Right renal cortex interstitium (tissue), 3 donors: ENCODE measurements at places on chromosomes 3 and 15. TPM values are rescaled to one million over a fixed set of nuclear protein-coding genes. Genes with fewer than 3 reads are reported as not detected.
A peak's percentile ranks its signal among the peaks of the same experiment; 100 is the strongest.

DNA sequence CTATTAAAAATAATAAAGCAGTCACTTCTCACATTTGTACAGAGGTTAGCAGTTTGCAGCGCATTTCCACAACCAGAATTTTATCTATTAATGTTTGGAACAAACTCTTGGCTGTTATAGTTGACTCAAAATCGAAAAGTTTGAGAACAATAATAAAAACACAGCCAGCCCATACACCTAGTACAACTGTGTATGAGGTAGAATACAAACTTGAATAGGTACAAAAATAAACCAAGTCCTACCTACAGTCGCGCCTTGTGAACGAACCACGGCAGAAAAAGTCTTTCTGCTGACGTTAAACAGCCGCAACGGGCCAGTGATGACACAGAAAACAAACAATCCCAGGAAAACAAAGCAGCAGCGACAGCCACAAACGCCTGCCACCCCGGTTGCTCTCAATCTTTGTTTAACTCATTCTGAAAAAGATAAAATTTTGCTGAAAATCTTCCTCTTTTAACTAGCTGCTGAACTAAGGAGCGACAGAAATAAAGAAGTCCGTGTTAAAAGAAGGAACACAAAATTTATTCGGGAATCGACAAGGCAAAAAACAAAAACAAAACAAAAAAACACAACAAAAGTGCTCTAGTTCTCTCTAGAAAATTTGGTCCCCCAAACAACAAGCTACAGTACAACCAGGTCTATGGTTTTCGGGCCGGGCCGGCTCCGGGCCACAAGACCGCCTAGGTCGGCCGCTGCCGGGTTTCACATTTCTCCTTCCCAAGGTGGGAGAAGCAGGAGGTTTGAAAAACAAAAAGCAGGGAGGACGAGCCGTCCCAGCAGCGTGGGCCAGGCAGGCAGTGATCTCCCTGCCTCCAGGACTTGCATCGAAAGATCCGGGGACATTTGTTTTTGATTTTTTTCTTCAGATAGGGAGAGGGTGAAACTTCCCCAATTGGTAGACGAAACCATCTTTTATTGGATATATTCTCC, 2.9 kb downstream of the FOXL2 start:
- DNase-seq = no peak

Gene EPHB1
- polyA plus RNA-seq = 5.0 TPM

GRCh38 chr3:152019508-152019907, 146.1 kb downstream of the SUCNR1 start:
- no peak for DNase-seq

- DNase-seq = peak; percentile 19
Measured at GRCh38 chr3:83523470-83524073, 1435.2 kb upstream of the CADM2 start.

- no peak for DNase-seq
Measured at GRCh38 chr3:15217841-15218267, 11.8 kb downstream of the CAPN7 start.

DNA sequence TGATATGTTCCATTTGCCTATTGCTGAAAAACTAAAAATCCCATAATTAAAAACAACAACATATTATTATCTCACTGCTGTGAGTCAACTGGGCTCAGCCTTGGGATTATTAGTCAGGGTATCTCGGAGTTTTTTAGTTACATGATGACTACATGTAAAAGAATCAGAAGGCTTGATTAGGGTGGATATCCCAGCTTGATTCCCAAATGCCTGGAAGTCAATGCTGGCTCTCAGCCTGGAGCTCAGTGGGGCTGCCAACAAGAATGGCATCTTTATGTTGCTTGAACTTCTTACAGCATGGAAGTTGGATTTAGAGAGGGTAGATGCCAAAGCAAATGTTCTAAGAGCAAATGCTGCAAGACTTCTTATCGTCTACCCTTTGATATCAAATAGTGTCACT, 278.5 kb downstream of the PLOD2 start:
- DNase-seq = no peak

- DNase-seq = no peak
Measured at GRCh38 chr15:23467110-23467600, 20.1 kb upstream of the GOLGA6L2 start.

- DNase-seq = no peak
Measured at GRCh38 chr15:60385620-60386552, 11.9 kb downstream of the ANXA2 start.

DNA sequence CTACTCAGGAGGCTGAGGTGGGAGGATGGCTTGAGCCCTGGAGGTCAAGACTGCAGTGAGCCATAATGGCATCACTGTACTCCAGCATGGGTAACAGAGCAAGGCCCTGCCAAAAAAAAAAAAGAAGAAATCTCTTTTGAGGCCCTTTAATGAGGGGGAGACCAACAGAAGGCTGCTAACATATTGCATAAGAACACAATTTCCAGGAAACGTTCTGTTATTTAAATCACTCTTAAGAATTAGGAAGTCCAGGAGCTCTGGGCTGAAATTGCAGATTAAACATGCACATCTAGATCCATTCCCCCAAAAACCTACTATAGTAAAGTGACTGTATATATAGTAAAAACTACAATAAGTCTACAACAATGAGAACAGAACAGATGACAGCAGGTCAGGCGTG, 16.1 kb upstream of the BLM start:
- DNase-seq = no peak

Gene CCDC13
- polyA plus RNA-seq = 2.4 TPM

Gene GNAT1
- polyA plus RNA-seq = not detected

DNA sequence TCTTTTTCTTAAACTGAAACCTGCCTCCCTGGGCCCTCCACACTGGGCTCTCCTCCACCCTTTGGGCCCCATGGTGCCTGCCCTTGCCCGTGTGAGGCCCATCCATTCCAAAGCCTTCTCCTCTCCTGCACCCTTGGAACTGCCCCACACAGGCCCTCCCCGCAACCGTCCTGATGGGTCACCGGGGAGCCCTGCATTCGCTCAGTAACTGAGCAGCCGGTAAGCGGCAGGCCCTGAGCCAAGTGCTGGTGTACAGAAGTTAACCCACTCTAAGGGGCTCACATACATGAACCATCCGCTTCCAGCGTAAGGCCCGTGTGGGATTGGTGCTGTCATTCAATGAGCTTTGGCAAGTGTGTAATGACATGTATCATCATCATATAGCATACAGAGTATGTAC, 5.4 kb upstream of the LRRC15 start:
- no peak for DNase-seq

GRCh38 chr3:11346416-11346815, 74.2 kb downstream of the ATG7 start:
- DNase-seq = no peak

Gene ZPLD1
- 0.79 TPM for polyA plus RNA-seq

DNA sequence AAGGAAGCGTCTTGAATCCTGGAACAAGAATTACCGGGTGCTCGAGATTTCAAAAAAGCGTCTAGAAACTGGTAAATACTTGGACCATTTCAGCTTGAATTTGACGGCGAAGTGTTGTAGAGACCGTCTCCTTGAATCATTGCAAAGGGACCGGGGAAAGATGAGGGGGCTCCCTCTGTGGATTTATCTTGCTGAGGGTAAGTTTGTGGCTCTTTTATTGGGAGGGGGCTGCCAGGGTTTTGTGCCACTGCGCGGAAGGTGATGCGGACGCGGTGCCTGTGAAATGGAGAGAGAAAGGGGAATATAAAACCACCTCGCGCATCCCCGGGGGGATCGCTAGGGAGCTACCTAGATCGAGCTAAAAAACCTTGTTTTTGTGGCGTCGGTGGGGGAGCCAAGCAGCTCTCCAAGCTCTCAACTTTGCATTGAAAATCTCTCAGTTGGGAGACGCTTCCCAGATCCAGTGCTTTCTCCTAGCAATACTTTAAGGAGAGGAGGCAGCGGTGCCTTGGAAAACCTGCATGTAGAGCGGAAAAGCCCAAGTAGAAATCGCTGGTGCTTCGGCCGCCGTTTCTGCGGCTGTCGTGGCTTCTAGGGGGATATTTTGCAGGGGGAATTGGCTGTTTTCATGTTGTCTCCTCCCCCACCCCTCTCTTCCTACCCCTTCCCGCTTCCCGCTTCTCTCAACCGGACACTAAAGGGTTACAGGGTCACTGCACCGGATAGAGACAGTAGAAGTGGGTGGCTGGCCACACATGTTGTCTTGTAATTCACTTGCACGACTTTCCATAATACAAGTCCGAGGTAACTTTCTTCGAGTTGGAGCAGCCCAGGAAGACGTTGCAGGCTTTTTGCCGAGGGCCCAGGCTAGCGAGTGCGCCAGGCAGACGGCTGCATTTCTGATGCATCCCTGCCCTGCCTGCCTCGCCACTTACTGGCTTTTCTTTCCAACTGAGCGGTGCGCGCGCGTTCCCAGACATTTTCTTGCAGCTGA, 187.6 kb downstream of the NLGN1 start:
- DNase-seq = peak; percentile 29

DNA sequence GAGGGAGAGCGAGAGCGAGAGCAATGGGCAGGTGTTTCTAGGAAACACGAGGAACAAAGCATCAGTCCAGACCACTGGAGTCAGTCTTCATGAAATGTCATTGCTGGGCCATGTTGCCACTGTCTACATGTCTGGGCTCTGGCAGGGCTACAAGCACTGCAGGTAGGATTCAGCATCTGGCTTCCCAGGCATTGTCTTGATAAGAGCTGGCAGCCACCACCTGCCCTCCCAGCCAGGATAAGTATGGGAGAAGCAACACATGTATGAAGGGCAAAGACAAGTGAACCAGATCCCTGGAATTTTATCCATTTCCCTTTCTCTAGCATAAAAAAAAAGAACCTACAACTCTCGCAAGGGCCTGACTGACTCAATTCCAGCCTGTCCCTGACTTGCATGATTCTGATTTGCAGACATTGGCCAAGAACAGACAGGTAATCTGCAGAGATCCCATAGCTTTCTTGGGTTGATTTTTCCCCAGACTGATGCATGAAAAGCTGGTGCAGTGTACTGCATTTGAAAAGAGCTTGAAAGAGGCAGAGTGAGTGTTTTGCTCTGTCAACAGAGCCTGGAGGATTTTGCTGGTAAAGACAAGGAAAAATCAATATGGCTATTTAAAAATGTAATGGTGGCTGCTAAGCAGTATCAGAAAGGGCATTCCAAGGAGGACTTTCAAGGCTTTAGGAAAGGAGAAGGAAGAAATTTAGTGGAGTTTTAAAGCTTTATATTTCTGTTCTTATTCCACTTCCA, 157.2 kb upstream of the MYRIP start:
- no peak for DNase-seq

- DNase-seq = no peak
Measured at GRCh38 chr3:170117134-170117533, 64.4 kb downstream of the PHC3 start.

- DNase-seq = peak; percentile 38
Measured at GRCh38 chr15:75928680-75929608, 25.3 kb downstream of the FBXO22 start.

GRCh38 chr15:89307791-89308190, 26.8 kb downstream of the POLG start:
- DNase-seq = no peak

Gene CD96
- 1.2 TPM for polyA plus RNA-seq

Gene GOLGA8H
- polyA plus RNA-seq = 0.58 TPM

DNA sequence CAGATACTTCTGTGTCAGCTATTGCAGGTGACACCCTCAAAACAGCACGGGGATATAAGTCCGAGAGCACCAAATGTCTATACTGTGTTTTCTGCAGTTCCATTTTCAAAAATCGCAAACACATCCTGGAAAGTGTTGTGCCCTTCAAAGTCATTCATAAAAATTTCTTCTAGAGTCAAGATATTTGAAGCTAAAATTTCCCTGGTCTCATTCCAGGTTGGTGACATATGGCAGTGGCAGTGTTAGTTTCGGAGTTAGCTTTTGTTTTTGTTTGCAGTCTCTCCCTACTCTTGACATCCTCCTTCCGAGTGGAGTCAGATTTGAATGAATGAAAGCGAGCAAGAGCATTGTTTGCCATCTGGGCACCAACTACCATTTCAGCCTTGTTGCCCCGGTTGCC, 3.2 kb upstream of the FSIP1 start:
- DNase-seq = no peak

- DNase-seq = no peak
Measured at GRCh38 chr3:111684640-111685039, 89.5 kb upstream of the ZBED2 start.

DNA sequence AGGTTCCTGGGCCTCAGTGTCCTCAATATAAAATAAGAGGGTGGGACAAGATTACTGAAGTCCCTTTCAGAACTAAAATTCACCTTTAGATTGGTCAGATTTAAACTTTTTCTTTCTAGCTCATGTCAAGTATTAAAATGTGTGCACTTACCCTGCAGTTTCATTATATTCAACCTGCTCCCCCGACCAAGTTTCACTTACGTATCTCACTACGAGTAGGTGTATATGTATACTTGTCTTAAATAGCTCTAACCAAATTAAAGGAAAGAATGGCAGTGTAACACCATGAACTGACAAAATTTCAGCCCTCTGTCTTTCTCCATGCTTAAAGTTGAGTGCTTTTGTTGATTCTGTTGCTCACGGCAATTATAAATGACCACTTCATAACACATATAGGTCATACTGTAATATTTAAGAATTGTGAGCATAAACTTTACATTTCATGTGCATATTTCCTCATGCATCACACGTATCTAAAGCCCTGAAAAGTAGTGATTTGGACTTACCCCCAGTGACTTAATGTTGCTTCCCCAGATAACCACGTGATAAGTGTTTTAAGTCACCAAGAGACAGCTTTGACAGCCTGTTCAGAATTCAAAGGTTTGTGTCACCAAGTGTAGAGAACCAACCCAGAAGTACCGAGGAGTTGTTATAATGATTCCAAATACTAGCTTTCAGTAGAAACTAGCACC, 70.0 kb downstream of the PGPEP1L start:
- DNase-seq = no peak

DNA sequence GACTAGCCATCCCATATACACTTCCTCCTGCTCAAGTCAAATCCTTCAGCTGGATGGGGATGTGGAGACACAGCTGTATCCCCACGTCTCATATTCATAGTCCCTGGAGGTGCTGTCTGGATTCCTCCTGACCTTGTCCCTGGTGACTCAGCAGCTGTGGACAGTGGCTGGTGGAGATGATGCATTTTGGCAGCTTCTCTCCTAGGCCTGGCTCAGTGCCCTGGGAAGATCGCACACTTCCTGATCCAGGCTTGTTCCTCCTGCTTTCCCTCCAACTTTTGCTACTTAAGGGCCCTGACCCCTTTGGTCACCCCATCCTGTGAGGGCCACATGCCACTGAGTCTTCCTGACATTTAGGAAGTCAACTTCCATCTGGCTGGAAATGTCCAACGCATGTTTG, 44.4 kb downstream of the ADAMTSL3 start:
- DNase-seq = no peak

DNA sequence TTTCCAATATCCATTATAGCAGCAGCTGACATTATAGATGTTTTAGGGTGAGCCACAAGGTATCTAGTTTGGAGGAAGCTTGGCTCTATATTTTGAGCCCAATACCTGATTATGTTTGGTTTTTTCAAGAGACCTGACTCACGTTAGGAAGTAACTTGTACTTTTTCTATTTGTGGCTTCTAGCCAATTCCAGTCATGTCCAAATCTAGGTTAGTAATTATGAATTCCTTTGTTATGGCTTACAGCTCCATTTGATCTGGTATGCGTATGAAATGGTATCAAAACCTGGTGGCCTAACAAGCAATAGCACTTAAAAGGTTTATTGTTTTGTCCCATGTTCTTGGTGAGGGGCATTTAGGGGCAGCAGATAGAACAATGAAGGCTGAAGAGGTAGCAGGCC, 115.9 kb downstream of the TOP2B start:
- no peak for DNase-seq

- no peak for DNase-seq
Measured at GRCh38 chr3:99901200-99901926, 83.7 kb downstream of the CMSS1 start.

Gene MESP2
- polyA plus RNA-seq = 0.58 TPM
